ENCODE measurements at places on chromosomes 13 and 19.
A peak's percentile ranks its signal among the peaks of the same experiment; 100 is the strongest.

GRCh38 chr19:5923356-5923755 is 9.3 kb downstream of the CAPS start:
- no peak overlapping the region for H3K27ac ChIP-seq
- no peaks in the 10 kb centered on the region for H3K4me1 ChIP-seq
- H3K4me3 ChIP-seq, result no peak overlapping the region
- DNase-seq, result no peak

- no peak overlapping the region for H3K27ac ChIP-seq
- no peaks in the 10 kb centered on the region for H3K27me3 ChIP-seq
- peaks cover 17% of the 10 kb centered on the region for H3K36me3 ChIP-seq
- H3K4me3 ChIP-seq, result no peak overlapping the region
Measured at GRCh38 chr13:114008964-114009589, 35.2 kb upstream of the C13orf46 start.

DNA sequence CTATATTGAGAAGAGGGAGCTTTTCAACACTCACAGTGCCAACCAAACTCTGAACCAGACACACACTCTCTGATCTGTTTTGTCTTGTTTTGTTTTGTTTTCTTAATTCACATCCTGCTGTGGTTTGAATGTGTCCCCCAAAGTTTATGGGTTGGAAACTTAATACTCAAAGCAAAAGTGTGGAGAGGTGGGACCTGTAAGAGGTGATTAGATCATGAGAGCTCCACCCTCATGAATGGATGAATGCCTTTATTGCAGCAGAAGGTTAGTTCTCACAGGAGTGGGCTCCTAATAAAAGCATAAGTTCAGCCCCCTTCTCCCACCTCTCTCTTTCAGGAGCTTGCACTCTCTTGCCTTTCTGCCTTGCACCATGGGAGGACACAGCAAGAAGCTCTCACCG is 957.1 kb downstream of the PCDH9 start:
- no peaks in the 10 kb centered on the region for H3K27me3 ChIP-seq
- no peaks in the 10 kb centered on the region for H3K4me1 ChIP-seq
- H3K27ac ChIP-seq, result no peak overlapping the region

DNA sequence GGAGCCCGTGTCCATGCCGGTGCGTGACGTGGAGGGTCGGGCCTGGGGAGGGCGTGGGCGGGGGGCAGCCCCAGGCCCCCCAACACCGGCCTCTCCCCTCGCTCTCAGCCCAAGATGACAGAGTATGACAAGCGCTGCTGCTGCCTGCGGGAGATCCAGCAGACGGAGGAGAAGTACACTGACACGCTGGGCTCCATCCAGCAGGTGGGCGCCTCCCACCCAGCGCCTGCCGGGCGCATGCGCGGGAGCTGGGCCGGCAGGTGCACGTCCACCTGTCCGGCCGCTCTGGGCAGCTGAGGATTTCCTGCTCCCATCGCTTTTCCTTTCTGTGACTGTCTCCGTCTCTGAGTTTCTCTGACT is 49.8 kb downstream of the VAV1 start:
- DNase-seq, result no peak
- no peaks in the 10 kb centered on the region for H3K27me3 ChIP-seq
- H3K27ac ChIP-seq, result no peak overlapping the region
- H3K36me3 ChIP-seq, result no peaks in the 10 kb centered on the region

DNA sequence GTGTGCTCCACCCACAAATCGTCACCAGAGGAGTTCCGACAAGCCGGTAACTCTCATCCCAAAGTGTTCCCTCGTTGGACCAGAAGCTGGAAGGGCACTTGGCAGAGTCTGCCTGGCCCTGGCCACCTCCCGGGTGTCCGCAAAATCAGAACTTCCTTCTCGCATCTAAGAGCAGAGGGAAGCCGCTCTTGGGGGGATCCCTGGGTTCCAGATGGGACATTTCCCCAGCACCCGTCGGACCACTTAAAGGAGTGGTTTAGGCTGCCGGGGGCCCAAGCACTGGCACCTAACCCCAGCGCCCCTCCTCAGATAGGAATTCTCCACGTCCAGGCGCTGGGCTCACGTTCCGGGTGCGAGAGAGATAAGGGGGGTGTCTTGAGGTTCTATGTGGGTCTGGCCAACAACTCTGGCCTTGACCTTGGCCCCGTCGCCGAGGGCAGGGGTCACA is 857 bp upstream of the MAP2K7 start:
- H3K4me1 ChIP-seq, result peaks cover 16% of the 10 kb centered on the region
- peak overlapping the region; percentile 91 for H3K4me3 ChIP-seq
- no peaks in the 10 kb centered on the region for H3K27me3 ChIP-seq
- H3K36me3 ChIP-seq, result peaks cover 23% of the 10 kb centered on the region
- H3K27ac ChIP-seq, result no peak overlapping the region
- no peak for DNase-seq

DNA sequence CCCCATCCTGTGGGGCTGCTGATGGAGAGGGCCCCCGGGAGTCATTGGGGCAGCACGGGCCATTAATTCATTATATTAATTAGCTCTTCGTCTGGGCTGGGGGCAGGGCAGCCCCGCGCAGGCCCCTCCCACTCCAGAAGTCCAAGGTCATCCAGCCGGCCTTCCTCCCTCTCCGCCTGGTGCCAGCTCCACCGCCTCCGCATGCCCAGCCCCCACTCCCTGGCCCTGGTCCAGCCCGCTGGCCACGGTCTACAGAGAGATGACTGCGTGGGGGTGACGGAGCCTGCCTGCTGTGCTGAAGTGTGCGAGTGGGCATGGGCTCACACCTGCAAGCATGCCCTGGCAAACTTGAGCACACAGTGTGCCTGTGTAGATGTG is 8.8 kb downstream of the IGLON5 start:
- H3K4me1 ChIP-seq, result no peaks in the 10 kb centered on the region
- no peak for DNase-seq
- no peak overlapping the region for H3K4me3 ChIP-seq
- H3K36me3 ChIP-seq, result no peaks in the 10 kb centered on the region
- no peaks in the 10 kb centered on the region for H3K27me3 ChIP-seq

DNA sequence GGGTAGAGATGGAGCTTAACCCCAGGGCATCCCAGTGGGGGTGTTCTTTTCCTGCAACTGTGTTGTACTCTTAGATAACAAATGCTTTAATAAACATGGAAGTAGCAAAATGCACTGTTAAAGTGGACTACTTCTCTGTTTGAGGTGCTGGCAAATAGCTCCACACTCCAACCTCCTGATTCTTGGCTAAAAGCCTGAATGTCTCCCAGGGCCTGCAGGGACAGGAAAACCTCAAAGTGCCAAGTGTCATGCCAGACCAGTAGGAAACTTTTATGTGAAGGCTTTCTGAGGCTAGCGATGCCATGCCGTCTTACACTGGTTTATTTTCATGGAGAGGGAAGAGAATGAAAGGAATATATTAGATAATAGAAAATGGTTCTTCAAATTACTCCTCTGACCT is 6.8 kb downstream of the FREM2 start:
- no peaks in the 10 kb centered on the region for H3K27me3 ChIP-seq
- no peak for DNase-seq
- no peak overlapping the region for H3K27ac ChIP-seq
- H3K4me3 ChIP-seq, result no peak overlapping the region

DNA sequence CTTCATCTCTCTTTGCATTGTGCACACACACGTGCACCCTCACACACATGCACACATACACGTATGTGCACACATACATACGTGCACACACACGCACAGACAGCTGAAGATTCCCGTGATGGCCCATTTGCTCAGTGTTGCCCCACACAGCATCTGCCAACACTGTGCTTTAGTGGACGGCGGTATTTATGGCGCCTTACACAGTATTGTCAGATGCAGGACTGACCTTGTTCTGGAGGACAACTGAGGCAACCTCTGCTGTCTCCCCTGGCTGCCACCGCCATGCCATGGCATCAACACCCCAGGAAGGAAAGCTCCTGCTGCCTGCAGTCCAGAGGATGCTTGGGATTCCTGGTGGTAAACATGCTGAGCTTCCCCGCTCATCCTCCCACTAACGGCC is 316.4 kb downstream of the TEX29 start:
- no peaks in the 10 kb centered on the region for H3K4me1 ChIP-seq
- DNase-seq, result peak; percentile 39
- no peak overlapping the region for H3K4me3 ChIP-seq
- H3K27ac ChIP-seq, result no peak overlapping the region
- no peaks in the 10 kb centered on the region for H3K36me3 ChIP-seq

DNA sequence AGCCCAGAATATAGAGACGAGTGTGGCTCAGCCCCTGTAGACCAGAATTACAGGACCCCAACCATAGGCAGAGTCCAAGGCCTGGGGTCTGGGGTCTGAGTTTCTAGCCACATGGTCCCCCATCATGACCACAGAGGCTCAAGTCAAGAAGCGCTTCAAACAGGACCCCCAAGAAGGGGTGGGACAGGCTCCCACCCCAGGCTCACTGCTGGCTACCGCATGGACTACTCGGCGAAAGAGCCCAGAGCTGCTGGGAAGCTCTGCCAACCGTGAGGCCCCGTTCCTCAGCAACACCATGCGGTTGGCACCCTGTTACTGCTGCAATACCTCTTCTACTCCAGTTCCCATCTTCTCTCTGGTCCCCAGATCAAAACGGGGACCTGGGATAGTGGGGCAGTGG is 254.8 kb downstream of the TEX29 start:
- H3K27me3 ChIP-seq, result peaks cover 25% of the 10 kb centered on the region
- no peaks in the 10 kb centered on the region for H3K4me1 ChIP-seq
- H3K4me3 ChIP-seq, result no peak overlapping the region
- no peaks in the 10 kb centered on the region for H3K36me3 ChIP-seq
- no peak overlapping the region for H3K27ac ChIP-seq
- DNase-seq, result no peak

GRCh38 chr19:34471906-34472700 is 9.5 kb upstream of the WTIP start:
- no peaks in the 10 kb centered on the region for H3K27me3 ChIP-seq
- H3K4me1 ChIP-seq, result peaks cover 25% of the 10 kb centered on the region
- no peak for DNase-seq
- no peak overlapping the region for H3K4me3 ChIP-seq
- H3K27ac ChIP-seq, result no peak overlapping the region

DNA sequence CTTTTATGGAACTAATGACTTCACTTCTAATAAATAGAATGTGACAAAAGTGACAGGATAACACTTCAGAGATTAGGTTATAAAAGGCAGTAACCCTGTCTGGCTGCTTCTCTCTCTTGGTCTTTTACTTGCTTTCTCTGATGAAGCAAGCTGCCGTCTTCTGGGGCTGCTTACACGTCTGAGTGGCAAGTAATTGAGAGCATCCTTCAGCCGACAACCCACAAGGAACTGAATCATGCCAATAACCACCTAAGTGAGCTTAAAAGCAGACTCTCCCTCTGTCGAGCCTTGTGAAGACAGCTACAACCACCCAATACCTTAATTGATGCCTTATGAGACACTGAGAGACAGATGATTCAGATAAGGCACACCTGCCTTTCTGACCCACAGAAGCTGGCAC is 1091.2 kb downstream of the SLITRK1 start:
- no peaks in the 10 kb centered on the region for H3K4me1 ChIP-seq
- no peak for DNase-seq
- H3K27me3 ChIP-seq, result no peaks in the 10 kb centered on the region
- H3K27ac ChIP-seq, result no peak overlapping the region
- no peak overlapping the region for H3K4me3 ChIP-seq

- DNase-seq, result no peak
- no peak overlapping the region for H3K4me3 ChIP-seq
- H3K27ac ChIP-seq, result no peak overlapping the region
Measured at GRCh38 chr19:18320865-18321733, 1.8 kb downstream of the LSM4 start.

DNA sequence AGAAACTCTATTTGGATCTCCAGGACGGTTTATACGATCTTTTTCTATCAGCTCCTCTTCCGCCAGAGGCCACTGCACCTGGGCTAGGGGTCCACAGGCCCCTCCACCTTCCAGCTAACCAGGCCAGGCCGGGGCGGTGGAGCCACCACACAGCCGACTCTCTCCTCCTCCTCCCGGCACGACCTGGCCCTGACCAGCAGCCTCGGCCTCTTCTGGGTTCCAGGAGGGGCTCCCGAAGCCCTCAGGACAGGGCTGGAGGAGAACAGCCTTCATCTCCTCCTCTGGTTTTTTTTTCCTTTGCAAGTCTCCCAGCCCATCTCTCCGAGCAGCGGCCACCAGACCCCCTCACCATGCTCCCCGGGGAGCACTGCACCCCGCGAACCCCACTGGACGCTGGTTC is 17.1 kb downstream of the DPF1 start:
- H3K27me3 ChIP-seq, result no peaks in the 10 kb centered on the region
- no peak for DNase-seq
- H3K36me3 ChIP-seq, result peaks cover 1% of the 10 kb centered on the region
- no peak overlapping the region for H3K27ac ChIP-seq
- no peak overlapping the region for H3K4me3 ChIP-seq
- H3K4me1 ChIP-seq, result no peaks in the 10 kb centered on the region

DNA sequence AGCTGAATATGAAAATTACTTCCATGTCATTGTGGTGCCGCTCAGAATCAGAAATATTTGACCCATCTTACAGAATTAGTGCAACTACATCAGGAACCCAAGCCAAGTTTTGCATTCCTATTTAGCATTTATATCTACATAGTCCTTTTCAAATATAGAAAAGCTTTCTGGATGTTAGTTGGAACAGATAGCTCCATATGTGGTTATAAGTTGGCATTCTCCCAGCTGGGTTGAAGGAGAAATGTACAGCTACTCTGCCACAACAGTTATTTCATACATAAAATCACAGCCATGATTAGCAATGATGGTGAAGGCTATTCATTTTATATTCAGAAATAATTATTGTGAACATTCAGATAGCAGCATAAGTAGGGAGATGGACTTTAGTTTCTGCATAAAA is 28.2 kb downstream of the HPN start:
- DNase-seq, result no peak
- no peaks in the 10 kb centered on the region for H3K4me1 ChIP-seq
- no peaks in the 10 kb centered on the region for H3K27me3 ChIP-seq
- H3K4me3 ChIP-seq, result no peak overlapping the region
- no peak overlapping the region for H3K27ac ChIP-seq
- H3K36me3 ChIP-seq, result no peaks in the 10 kb centered on the region

- DNase-seq, result no peak
- H3K27me3 ChIP-seq, result no peaks in the 10 kb centered on the region
- no peaks in the 10 kb centered on the region for H3K36me3 ChIP-seq
- no peak overlapping the region for H3K27ac ChIP-seq
Measured at GRCh38 chr19:46616631-46617322, 8.1 kb downstream of the PTGIR start.

DNA sequence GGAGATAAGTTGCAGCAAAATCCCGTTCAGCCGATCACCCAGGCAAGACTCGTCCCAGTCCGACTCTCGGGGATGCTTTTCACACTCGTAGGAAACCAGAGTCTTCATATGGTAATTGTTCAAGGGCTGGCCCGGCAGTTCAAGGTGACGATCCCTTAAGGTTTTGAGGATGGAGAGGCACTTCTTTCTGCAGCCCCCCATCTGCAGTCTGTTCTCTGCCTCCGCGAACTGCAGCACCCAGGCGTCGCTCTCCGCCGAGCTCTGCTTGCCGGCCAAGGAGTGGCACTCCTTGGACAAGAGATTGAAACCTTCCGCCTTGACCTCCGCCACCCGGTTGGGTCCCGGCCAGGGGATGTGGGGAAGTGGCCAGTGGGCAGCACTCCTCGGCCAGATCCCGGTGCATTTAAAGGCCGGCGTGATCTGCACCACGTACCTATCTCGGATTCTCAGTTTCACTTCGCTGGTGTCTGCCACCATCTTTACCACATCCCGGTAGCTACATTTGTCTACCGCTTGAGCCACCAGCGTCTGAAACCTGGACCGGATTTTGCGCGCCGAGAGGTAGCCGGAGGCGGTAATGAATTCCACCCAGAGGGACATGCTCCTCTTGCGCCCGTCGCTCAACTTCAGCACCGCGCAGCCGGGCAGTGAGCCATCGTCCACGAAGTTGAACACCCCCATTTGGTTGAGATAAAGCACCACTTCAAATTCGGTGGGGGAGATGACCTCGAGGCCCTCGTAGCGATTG is 1.1 kb downstream of the MAB21L1 start:
- peak; percentile 47 for DNase-seq
- 0 out of 2 replicates have a peak, but pooled peaks cover 4% of the 10 kb centered on the region for H3K36me3 ChIP-seq
- H3K4me1 ChIP-seq, result no peaks in the 10 kb centered on the region
- H3K27ac ChIP-seq, result peak overlapping the region; percentile 41

All from SJSA1 (cell line).